ENCODE measurements at places on chromosomes 2 and 18.
A peak's percentile ranks its signal among the peaks of the same experiment; 100 is the strongest.

DNA sequence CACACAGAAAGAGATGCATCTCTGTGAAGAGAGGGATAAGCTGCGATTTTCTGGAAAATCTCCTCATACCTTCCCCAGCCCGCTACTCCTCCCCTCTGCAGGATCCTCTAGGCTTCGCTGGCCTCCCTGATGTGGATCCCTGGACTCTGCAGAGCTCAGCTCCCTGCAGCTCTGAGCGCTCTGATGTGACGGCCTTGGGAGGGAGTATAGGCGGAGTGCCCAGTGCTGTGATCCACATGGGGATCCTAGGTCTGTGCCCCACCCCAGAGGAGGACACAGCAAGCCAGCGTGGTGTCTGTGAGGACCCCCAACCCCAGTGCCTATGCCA lies 111.0 kb downstream of the GYPC start:
- DNase-seq: no peak

DNA sequence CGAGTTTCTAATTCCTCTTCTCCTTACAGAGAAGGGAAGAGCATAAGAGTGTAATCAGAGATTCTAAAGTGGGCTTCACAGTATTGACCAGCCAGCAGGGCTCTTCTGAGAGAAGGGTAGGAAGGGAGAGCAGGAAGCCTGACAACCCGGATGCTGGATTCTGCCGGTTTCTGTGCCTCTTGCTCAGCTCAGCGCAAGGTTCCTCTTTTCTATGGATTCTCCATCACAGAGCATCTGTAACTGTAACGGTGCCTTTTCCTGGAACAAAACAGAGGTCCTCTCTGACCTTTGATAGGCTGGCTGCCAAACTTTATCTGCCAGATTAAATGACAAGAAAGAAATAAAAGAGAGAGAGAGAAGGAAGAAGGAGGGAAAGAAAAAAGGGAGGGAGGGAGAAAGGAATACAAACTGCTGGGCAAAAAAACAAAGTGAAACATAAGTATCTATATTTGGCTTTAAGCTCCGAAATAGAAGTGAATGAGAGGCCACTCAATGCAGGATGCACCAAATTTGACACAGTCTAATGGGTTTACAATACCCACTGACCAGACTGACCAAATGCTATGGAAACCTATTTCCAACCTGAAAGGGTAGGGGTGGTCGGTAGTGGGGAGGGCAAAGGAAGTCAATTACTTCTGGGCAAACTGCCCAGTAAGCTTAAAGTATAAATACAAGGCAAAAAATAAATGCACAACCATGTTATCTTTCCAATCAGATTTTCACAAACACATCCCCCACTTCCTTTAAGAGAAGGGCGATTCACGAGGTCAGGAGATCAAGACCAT lies 59.2 kb downstream of the PIEZO2 start:
- no peak for DNase-seq

GRCh38 chr2:232203166-232203891 lies 175.2 kb upstream of the ALPP start:
- no peak for DNase-seq

DNA sequence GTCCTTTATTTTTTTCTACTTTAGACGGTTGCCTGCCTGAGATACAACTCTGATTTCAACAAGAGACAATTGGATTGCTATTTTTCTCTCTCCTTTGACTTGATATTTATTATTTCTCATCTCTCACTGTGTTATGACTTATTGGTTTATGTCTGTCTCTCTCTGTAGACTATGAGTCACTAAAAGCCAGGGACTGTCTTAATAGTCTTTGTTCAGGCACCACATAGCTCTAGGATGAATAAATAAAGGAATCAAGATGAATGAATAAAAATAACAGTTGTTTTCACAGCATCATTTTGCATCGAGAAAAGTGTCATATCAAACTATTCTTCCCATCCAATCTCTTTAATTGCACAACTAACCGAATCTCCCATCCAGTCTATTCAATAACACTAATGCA lies 31.4 kb upstream of the CD28 start:
- no peak for DNase-seq

DNA sequence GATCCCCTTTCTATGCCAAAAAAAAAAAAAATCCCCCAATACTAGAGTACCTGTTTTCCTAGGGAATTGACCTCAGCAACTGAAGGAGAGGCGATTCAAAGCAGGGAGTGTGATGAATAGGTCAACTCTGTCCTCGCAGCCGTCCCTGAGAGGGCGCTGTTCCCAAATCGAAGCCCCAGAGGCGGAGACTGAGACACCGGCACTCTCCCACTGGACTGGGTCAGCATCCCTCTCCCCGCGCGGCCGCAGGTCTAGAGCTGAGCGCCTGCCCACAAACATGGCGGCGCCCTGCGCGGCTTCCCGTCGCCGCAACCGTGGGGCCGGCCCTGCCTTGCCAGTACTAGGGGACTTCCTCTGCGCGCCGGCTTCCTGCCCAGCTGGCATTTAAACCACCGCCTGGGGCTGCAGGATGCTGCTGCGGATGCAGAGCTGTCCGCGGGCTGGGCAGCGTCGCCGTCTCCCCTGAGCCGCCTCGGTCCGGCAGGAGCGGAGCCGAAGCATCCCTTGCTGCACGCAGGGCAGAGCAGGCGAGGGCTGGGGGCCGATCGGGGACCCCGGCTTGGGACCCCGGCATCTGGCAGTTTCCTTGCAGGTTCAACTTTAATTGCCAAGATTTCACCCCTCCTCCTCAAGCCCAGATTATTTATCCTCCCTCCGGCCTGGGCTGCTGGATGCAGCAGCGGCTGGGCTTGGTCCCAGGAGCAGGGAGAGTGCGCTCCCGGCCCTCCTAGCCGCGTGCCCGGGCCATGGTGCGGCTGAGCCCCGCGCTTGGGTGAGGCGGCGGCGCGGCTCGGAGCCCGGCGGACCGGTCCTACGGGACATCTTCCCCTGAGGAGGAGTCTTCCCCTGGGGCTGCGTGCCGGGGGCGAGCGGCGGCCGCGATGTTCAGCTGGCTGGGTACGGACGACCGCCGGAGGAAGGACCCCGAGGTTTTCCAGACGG lies at the start of gene EHD3:
EHD3 (plus strand) TSS at position 412 of the 942 bp plus-strand sequence; CDS start at position 882, 470 bp downstream.
- peak; percentile 93 for DNase-seq

GRCh38 chr2:127193164-127193966 lies 26.7 kb downstream of the CYP27C1 start:
- DNase-seq: no peak

DNA sequence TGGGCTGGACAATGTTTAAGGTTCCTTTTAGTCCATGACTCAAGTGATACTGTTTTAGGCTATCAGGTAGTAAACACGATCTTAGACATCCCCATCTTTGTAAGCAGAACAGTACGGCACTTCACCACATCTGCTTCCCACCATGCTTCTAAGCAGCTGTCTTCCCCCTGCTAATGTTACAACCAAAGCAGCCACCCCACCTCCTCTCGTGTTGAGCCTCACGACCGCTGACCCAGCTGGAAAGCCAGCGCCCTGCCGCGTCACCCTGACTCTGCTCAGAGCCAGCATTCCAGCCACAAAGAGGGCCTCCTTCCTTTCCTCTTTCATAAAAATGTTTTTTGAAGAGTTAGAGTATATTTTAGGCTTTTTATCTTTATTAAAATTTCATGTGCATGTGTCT lies 9.4 kb downstream of the MTERF4 start:
- DNase-seq: no peak

- DNase-seq: peak; percentile 35
Measured at GRCh38 chr18:46333431-46334135, 229.4 kb downstream of the HAUS1 start.

Data from midbrain (tissue), 1 donor.